ENCODE measurements at places on chromosomes 12 and 14. TPM values are rescaled to one million over a fixed set of nuclear protein-coding genes. Genes with fewer than 3 reads are reported as not detected.

Gene TMX1
- 47.8 TPM for total RNA-seq

DNA sequence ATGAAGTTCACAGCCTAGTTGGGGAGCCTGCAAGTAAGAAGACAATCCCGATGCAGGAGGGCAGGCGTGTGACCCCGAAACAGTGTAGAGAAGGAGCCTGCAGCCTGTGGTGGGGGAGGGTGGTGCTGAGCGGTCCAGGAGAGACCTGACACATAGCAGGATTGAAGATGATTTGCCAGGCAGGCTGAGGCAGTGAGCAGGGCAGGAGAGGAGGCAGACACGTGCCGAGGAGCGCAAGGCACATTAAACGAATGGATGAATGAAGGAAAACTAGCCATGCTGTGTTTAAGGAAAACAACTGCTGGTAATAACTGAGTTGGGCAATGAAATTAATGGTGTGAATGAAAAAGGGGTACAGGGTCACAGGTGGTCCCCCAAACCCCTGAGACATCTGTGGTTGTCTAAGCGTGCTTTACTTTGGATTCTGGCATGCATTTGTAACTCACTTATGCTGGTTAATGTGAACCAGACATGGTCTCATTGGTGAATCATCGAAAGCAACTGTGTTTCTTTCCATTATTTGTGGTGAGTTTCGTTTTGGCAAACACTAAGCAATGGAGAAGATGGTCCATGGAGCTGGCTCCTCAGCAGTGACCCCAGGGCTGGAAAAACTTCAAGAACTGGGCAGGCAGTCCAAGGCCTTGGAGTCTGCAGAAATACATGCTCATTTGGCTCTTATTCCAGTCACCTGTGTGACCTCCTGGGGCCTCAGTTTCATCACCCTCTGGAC lies 96.9 kb upstream of the EVL start:
- peaks cover 16% of the 10 kb centered on the region for H3K4me1 ChIP-seq
- H3K36me3 ChIP-seq = peaks cover 8% of the 10 kb centered on the region
- DNase-seq = no peak
- H3K27me3 ChIP-seq = peaks cover 22% of the 10 kb centered on the region
- no peak overlapping the region for H3K27ac ChIP-seq

DNA sequence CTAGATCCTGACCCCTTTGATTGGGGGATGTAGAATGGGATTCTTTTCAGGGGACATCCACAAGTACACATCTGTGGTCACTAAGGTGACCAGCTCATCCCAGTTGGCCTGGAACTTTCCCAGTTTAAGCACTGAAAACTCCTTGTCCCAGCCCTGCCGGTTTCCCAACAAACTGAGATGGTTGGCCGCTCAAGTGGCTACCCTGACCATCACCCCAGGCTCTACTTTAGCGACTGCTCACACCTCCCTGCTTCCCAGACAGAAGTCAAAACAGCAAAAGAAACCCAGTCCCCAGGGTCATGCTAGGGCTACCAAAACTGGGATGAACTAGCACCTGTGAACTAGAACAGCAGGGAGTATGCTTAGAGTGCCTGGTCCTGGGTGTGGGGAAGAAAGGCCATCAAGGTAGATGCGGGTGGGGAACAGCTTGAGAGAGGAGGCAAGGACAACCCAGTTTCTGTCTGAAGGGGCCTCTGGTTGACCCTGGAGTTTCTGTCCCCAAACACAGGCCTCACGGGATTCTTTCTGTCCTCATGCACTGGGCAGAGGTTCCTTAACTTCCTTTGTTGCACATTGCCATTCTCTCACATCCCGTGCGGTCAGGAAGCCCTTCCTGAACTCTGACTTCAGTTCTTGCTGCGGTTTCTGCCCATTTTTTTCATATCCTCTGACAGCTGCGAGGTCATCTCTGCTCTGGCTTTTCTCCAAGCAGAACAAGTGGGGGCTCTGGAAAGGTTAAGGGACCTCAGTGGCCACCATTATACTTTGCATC lies 1.6 kb downstream of the LTB4R start:
- no peak for DNase-seq
- peaks cover 69% of the 10 kb centered on the region for H3K4me1 ChIP-seq
- H3K27ac ChIP-seq = peak overlapping the region; percentile 83
- no peaks in the 10 kb centered on the region for H3K27me3 ChIP-seq

Gene MGP
- not detected for total RNA-seq

DNA sequence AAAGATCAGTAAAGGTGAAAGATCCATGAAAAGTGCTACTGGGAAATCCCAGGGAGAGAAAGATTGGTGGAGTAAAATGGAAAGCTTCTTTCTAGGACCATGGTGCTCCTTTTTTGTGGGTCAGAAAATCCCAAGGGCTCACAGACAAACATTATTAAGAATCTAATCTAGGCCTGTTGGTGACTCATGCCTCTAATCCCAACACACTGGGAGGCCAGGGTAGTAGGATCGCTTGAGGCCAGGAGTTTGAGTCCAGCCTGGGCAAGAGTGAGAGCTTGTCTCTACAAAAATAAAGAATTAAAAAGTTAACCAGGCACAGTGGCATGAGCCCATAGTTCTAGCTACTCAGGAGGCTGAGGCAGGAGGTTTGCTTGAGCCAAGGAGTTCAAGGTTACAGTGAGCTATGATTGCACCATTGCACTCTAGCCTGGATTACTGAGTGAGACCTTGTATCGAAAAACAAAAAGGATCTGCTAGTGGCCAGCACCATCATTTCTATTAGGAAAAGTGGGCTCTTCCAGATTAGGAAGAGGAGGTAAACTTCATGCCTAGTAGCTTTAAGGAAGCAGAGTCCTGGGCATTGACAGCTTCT lies 43.0 kb downstream of the TXNRD1 start:
- H3K27ac ChIP-seq = no peak overlapping the region
- DNase-seq = no peak
- H3K4me1 ChIP-seq = no peaks in the 10 kb centered on the region
- no peaks in the 10 kb centered on the region for H3K27me3 ChIP-seq
- no peak overlapping the region for H3K4me3 ChIP-seq
- H3K36me3 ChIP-seq = no peaks in the 10 kb centered on the region

GRCh38 chr14:88934351-88934806 lies 109.9 kb downstream of the TTC8 start:
- DNase-seq = no peak
- no peak overlapping the region for H3K27ac ChIP-seq
- no peaks in the 10 kb centered on the region for H3K36me3 ChIP-seq
- H3K4me3 ChIP-seq = no peak overlapping the region
- H3K4me1 ChIP-seq = no peaks in the 10 kb centered on the region

DNA sequence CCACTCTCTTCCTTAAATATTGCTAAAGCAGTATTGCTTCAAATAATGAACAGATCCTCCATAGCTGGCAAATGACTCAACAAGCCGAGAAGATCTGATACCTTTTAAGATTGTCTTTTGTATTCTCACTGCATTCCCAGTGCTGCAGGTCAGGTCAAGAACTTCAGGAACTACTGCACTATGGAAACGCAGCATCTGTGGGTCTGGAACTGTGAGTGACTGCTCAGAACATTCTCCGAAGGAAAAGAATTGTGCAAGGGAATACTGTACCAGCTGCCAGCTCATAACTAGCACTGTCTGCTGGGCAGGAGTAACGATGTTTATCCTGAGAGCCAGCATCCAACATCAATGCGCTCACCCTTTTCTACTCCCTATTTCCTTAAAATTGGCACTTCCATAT lies 348.0 kb upstream of the SOX5 start:
- no peak for DNase-seq
- H3K27me3 ChIP-seq = no peaks in the 10 kb centered on the region
- no peaks in the 10 kb centered on the region for H3K4me1 ChIP-seq
- no peak overlapping the region for H3K27ac ChIP-seq

Gene PMEL
- not detected for total RNA-seq

DNA sequence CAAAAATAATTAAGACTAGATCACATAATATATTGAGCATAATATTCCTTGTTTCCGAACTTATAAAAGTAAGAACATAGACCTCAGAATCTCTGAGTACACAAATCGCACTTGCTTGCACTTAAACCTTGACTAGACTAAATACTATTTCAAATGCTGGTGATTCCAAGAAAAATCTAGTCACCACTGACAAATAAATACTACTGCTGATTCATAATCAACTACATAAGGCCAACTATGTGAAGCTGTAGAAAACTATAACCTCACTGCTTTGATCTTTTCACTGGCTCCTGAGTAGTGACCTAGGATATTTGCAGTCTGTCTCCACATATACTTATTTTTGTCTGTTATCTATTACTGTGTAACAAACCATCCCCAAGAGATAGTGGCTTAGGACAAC lies 245.4 kb downstream of the DIO2 start:
- DNase-seq = no peak
- H3K27ac ChIP-seq = no peak overlapping the region
- H3K27me3 ChIP-seq = no peaks in the 10 kb centered on the region
- H3K4me1 ChIP-seq = no peaks in the 10 kb centered on the region
- no peaks in the 10 kb centered on the region for H3K36me3 ChIP-seq

DNA sequence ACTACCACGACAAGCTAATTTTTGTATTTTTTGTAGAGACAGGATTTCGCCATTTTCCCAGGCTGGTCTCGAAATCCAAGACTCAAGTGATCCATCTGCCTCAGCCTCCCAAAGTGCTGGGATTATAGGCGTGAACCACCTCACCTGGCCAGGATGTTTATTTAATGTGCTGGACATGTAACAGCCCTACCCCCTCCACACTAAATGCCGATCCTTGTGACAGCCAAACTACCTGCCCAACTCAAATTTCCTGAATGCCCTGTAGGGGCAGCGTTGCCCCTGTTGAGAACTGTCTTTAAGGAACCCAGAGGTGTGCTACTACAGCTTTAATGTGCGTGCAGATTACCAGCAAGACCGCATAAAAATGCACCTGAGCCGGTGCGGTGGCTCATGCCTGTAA lies 48.1 kb downstream of the KCNK13 start:
- no peaks in the 10 kb centered on the region for H3K36me3 ChIP-seq
- H3K27ac ChIP-seq = no peak overlapping the region
- H3K27me3 ChIP-seq = peaks cover 18% of the 10 kb centered on the region
- no peaks in the 10 kb centered on the region for H3K4me1 ChIP-seq
- H3K4me3 ChIP-seq = no peak overlapping the region

- DNase-seq = no peak
- H3K4me1 ChIP-seq = peaks cover 4% of the 10 kb centered on the region
- no peaks in the 10 kb centered on the region for H3K27me3 ChIP-seq
- no peak overlapping the region for H3K27ac ChIP-seq
- no peak overlapping the region for H3K4me3 ChIP-seq
These were observed 138.7 kb downstream of the PDE3A start for GRCh38 chr12:20507056-20507455.

Gene LRP10
- total RNA-seq = 53.4 TPM

DNA sequence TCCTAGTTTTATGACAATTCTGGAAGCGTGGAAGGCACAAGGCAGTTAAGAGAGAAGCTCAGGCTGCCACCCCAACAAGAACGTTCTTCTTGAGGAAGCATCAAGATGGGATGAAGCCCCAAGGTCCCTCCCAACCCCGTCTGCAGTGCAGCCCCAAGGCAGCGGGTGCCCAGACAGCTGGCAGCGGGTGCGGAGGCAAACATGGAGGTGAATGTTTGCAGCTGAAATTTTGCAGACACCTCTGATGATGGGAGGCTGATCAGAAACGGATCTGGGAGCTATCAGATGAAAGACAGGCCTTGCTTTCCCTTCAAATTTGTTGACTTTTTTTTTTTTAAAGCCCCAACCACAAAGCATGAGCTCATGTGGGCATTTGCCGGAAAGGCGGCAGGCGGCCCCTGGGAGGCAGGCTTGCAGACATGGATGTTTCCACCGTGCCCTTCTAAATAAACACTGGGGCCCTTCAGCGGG lies 230.7 kb upstream of the RTL1 start:
- H3K4me1 ChIP-seq = no peaks in the 10 kb centered on the region
- no peak overlapping the region for H3K4me3 ChIP-seq
- H3K27me3 ChIP-seq = peaks cover 20% of the 10 kb centered on the region
- H3K36me3 ChIP-seq = no peaks in the 10 kb centered on the region

DNA sequence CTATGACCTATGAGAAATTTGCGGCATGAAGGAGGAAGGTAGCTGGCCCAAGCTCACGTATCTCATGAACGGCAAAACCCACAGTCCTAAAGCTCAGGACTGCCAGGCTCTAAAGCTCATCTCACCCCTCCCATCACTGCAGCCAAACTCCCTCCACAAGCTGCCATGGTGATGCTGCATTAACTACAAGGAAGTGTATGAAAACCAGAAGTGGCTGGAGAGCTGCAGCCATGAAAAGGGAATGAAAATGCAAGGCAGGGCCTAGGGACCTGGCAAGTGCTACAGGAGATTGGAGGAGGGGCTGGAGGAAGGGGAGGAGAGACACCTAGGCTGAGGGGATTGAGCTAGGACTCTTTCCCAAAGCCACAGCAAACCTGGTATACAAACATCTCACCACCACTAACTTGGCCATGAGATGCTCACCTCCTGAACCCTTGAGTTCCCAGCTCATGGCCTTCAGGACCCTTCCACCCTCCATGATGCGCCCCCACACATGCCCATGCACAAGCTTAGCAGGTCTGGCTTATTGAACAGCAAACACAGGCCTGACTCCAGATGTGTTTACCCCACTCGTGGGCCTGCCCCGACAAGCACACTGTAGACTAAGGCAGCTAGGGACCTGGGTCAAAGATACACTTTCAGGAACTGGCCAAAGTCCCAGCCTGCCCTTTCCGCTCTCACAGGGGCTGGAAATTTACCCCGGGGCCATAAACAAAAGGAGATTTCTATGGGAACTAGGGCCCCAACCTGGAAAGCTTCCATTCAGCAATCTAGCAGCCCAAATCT lies 42.0 kb downstream of the LTBP2 start:
- no peaks in the 10 kb centered on the region for H3K36me3 ChIP-seq
- H3K27me3 ChIP-seq = peaks cover 49% of the 10 kb centered on the region
- no peak overlapping the region for H3K27ac ChIP-seq
- H3K4me3 ChIP-seq = no peak overlapping the region

DNA sequence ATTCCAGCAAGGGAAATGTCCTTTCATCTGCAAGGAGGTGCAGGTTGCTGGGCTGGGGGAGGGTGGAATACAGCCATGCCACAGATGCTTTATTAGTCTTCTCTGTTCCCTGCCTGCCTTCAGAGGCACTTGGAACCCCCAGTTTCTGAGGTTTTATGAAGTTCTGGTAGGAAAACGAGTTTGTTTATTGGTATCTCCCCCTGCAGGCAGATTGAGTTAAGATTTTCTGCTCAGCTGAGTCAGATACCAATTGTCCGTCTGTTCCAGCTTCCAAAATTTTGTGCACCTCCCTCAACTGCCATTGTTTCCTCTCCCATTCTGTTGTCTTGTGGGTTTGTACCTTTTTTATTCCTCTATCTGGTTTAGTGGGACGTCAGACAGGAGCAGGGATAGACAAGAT lies 155.6 kb downstream of the ETV6 start:
- H3K4me3 ChIP-seq = no peak overlapping the region
- H3K4me1 ChIP-seq = peaks cover 29% of the 10 kb centered on the region
- H3K27ac ChIP-seq = no peak overlapping the region
- DNase-seq = no peak
- no peaks in the 10 kb centered on the region for H3K36me3 ChIP-seq
- no peaks in the 10 kb centered on the region for H3K27me3 ChIP-seq

GRCh38 chr12:96196781-96197180 lies 2.6 kb downstream of the ELK3 start:
- H3K27ac ChIP-seq = peak overlapping the region; percentile 92
- no peak for DNase-seq
- H3K4me3 ChIP-seq = peak overlapping the region; percentile 95
- peaks cover 33% of the 10 kb centered on the region for H3K4me1 ChIP-seq
- peaks cover 11% of the 10 kb centered on the region for H3K36me3 ChIP-seq

- H3K27ac ChIP-seq = no peak overlapping the region
- no peak for DNase-seq
These were observed 83.0 kb upstream of the CCDC196 start for GRCh38 chr14:66403183-66403582.
